Gastroesophageal sphincter (tissue), 4 donors: ENCODE measurements at places on chromosomes 5 and 9. TPM values are rescaled to one million over a fixed set of nuclear protein-coding genes. Genes with fewer than 3 reads are reported as not detected.

DNA sequence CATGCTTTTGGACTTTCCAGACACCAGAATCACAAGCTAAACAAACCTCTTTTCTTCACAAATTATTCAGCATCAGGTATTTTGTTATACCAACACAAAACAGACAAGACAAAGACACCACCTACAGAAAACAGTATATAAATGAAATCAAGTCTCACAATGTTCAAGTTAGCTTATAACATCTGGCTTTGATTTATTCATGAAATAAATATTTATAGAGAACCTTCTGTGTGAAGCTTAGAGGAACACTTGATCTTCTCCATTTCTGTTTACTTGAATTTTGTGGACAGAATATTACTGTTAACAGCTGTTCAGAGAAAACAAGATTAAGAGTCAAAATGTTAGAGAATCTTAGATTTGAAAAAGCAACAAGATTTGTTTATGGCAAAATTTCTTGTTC, 137.4 kb upstream of the PRR16 start:
- no peak for ATAC-seq

- ATAC-seq, result no peak
These were observed 76.2 kb upstream of the SLC1A3 start for GRCh38 chr5:36530215-36530614.

GRCh38 chr9:88540251-88540763, 5.3 kb downstream of the NXNL2 start:
- no peak for ATAC-seq

DNA sequence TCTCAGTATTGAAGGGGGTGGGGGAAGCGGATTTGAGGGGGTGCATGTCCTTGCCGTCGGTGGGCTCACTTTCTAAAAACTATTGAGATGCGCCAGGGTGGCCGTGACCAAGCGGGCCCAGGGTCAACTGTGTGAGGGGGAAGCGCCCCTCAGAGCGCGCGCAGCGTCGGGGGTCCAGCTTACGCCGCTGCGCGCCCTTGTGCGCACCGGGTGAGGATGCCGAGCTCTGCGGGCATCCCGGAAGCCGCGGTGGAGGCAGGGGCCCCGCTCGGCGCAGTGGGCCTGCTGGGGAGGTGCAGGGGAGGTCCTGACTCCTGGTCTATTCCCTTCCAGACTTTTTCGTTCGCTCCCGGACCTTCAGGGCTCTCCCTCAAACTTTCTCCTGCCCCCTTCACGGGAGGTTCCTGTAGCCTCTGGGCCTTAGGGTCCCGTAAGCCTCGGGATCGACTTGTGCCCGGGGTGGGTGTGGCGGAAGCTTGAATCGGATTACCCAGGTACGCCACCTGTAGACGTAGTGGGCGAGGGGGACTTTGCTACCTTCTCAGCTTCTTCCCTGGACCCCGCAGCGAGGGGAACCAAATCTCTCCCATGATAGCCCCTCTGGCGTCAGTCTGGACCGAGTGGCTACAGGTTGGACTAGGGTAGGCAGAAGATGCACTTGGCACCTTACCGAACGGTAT, 2.5 kb upstream of the PRDM6 start:
- ATAC-seq, result no peak

Gene GIN1
- total RNA-seq, result 10.3 TPM

Gene PLAC8L1
- not detected for total RNA-seq

DNA sequence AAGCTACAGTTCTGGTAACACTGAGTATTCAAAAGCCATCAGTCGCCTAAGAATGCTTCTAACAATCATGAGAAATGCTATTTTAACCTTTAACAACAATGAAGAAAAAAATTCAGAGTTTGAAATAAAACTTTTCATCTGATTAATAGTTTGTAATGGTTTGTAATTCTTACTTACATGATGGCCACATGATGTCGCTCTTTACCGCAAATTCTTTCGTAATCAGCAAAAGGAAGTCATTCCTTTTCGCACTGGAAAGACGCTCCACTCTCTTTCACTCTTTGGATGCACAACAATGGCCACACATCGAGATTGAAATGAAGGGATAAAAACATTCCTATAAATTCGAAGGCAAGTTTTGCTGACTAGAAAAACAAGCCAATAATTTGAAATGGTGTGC, at the start of gene PCDHA7:
Gene PCDHA7, plus strand, starts transcription at position 277 of the 400 bp plus-strand sequence. Its CDS starts 115 bp downstream, at position 392.
- no peak for ATAC-seq

- ATAC-seq, result no peak
These were observed 259.6 kb downstream of the CDH12 start for GRCh38 chr5:22593592-22593991.

Gene VLDLR
- total RNA-seq, result 26.3 TPM

Gene CCDC192
- 0.94 TPM for total RNA-seq

- ATAC-seq, result no peak
These were observed 18.3 kb downstream of the RICTOR start for GRCh38 chr5:39055768-39056398.

Gene TNFSF15
- total RNA-seq, result 0.23 TPM

DNA sequence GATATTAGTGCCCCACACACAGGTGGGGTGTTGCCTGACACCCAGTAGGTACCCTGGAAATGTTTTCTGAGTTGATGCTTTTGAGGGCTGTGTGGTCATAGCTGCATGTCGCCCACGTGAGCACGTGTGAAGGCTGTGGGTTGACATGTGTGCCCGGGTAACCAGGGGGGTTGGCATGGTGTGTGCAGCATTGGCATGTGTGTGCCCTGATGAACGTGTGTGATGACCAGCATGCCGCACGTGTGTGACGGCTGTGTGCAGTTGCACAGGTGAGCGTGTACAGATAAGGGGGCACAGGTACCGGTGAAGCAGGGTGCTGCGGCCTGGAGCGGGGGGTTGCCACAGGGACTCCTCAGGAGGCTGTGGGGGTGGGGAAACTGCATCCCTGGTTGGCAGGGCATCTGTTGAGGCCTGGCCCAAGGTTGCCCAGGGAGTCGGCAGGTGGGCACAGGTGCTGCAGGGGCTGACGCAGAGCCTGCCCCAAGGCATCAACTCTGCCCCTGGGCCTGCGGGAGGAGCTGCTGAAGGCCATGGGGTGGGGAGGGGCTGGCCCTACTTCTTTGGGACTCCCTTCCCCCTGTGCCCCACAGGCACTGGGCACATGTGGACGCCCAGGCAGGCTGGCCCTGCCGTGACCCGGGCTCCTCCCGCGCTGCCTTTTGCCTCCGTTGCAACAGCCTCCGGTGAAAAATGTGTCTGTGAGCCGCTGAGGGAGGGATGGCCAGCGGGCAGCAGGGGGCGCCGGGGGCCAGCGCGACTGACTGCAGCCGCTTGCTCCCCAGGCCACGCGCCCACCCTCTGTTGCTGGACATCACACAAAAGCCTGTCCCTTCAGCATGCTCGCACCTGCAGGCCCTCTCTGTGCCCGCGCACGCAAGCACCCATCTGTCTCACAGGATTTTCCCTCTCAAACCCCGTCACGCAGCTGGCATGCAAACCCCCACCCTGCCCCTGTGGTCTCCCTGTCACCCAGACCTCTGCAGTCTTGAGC, 2.2 kb downstream of the UNC5A start:
- no peak for ATAC-seq

GRCh38 chr5:139862313-139862712, 66.7 kb downstream of the PSD2 start:
- no peak for ATAC-seq

Gene CCDC127
- total RNA-seq, result 7.5 TPM

- ATAC-seq, result no peak
These were observed 34.2 kb downstream of the MARCHF6 start for GRCh38 chr5:10387690-10388089.

GRCh38 chr5:170186156-170186555, 46.6 kb upstream of the C5orf58 start:
- ATAC-seq, result no peak

- no peak for ATAC-seq
These were observed 1157.4 kb upstream of the CDH18 start for GRCh38 chr5:21145376-21145775.

DNA sequence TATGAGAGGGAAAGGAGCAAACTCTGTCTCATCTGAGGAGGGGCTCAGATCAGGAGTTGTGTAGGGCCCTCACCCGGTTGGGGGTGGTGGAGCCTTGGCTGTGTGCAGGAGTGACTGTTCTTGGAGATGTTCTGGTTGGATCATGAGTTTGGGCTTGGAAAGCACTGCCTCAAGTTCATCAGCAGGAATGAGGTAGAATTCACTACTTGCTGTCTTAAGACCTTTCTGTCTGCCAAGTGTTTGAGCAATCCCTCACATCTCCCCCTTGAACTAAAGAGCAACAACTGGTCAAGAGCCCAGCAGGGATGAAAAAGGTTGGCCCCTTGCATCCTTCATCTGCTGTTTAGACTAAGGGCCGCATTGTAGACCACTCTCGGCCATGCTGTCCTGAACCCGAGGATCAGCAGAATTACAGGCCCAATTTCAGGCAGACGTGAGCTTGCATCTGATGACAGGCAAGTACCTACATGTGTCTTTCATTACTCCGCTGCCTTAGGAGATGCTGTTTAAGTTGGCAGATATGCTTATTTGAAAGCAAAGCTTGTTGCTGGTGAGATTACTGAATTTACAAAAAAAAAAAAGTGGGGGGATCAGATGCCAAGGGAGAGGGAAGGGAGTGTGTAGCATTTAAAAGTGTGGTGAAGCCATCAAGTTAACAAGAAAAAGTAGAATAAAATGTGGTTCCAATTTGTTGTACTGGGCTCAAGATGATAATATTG, 36.4 kb downstream of the PIK3R1 start:
- ATAC-seq, result peak; percentile 82

Gene GRXCR2
- not detected for total RNA-seq

DNA sequence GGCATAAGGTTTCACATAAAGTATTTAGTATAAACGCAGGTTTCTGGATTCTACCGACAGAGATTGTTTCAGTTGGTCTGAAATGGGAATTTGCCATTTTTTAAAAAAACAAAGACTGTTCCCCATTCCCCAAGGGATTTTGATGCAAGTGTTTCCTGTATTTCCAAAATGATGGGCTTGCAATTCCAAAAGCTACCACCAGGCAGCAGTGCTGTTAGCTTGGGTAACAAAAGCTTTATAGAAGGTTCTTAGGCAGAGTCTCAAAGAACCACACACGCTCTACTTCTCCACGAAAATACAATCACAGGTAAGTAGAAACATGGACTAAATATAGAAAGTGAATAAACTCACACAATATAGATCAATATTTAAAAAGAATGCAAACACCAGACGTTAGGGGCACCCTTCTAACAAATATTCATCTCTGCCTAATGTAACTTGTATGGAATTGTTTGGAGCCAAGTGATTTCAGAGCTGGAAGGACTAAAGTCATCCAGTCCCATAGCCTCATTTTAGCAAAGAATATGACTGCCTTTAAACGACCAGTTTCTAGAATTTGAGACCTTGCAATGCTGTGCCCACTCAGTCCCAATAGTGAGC, 154.3 kb downstream of the SPOCK1 start:
- ATAC-seq, result no peak

DNA sequence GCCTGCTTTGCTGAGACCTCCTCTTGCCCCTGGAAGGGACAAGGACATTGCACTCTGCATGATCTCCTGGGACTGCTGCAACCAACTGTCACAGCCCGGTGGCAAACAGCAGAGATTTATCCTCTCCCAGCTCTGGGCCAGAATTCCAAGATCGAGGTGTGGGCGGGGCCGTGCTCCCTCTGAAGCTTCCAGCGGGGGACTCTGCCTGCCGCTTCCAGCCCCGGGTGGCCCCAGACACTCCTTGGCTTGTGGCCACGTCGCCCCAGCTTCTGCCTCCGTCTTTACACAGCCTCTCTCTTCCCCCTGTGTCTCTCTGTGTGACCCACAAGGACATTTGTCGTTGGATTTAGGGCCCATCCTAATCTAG, 67.1 kb downstream of the COL5A1 start:
- ATAC-seq, result no peak

- ATAC-seq, result no peak
These were observed 1363.3 kb downstream of the MAT2B start for GRCh38 chr5:164868761-164869160.

Gene RAB3C
- total RNA-seq, result 3.5 TPM

- peak; percentile 63 for ATAC-seq
These were observed 67.1 kb downstream of the GRAMD2B start for GRCh38 chr5:126490167-126490940.

Gene RECK
- total RNA-seq, result 17.7 TPM

DNA sequence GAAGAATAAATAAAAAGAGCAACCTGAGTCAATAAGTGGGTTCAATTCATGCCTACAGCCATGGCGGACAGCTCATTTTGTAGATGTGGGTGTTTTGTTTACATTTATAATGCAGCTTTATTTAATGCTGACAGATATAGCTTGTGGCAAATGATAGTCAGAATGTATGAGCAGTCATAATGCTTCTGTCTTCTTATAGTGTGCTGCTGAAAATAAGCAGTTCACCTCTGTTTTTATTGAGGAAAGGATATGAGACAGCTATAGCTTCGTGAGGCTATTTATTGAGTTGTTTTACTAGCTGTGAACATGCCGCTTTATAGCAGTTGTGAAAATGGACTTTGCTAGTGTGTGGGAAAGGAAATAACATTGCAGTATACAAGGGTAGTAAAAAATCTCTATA, 147.4 kb downstream of the PBX3 start:
- no peak for ATAC-seq

Gene CNTRL
- 16.1 TPM for total RNA-seq
